ENCODE measurements at places on chromosomes 1 and 21.

DNA sequence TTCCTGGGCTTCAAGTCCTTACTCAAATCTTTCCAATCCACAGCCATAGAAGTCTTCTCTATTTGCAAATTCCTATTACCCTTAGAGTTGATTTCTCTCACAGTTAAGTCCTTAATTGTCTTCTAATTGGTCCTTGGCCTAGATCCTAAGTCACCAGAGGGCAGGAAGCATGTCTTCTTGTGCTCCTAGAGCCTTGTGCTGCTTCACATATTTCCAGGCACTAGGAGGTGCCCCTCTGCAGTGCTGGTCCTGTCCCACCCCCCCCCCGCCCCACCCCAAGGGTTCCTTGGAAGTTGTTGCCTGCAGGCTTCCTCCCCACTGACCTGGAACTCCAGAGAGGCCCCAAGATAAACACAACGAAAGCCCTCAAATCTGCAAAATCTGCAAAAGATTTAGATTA lies 28.1 kb upstream of the TARBP1 start:
- H3K27ac ChIP-seq, result no peak overlapping the region
- no peaks in the 10 kb centered on the region for H3K4me1 ChIP-seq
- H3K27me3 ChIP-seq, result no peaks in the 10 kb centered on the region
- H3K36me3 ChIP-seq, result no peaks in the 10 kb centered on the region
- DNase-seq, result no peak
- H3K4me3 ChIP-seq, result no peak overlapping the region

GRCh38 chr21:41209016-41209619 lies 41.2 kb downstream of the BACE2 start:
- no peaks in the 10 kb centered on the region for H3K27me3 ChIP-seq
- no peaks in the 10 kb centered on the region for H3K36me3 ChIP-seq
- no peak overlapping the region for H3K4me3 ChIP-seq
- DNase-seq, result no peak

- DNase-seq, result no peak
- H3K36me3 ChIP-seq, result no peaks in the 10 kb centered on the region
- H3K4me1 ChIP-seq, result peaks cover 3% of the 10 kb centered on the region
These were observed 45.6 kb downstream of the RHBG start for GRCh38 chr1:156414461-156415064.

DNA sequence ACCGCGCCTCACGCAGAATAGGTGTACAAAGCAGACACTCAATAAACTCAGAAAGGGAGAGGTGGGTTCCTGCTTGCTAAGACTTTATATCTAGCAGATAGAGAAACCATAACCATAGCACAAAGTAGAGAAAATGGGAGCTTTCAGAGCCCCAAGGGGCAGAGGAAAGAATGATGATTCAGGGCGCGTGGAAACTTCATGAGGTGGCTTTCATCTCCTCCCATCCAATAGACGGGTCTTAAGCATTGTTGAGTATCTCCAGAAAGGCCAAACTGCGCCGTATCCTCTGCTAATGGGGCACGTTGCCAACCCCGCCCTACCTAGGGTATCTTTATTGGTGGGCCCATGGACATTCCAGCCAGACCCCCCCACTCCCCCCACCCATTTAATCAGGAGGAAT lies 778 bp upstream of the MIXL1 start:
- H3K27me3 ChIP-seq, result no peaks in the 10 kb centered on the region
- DNase-seq, result no peak
- H3K36me3 ChIP-seq, result no peaks in the 10 kb centered on the region
- no peak overlapping the region for H3K4me3 ChIP-seq
- no peaks in the 10 kb centered on the region for H3K4me1 ChIP-seq

- H3K36me3 ChIP-seq, result no peaks in the 10 kb centered on the region
- H3K27me3 ChIP-seq, result no peaks in the 10 kb centered on the region
- peaks cover 5% of the 10 kb centered on the region for H3K4me1 ChIP-seq
- peak overlapping the region; percentile 73 for H3K27ac ChIP-seq
These were observed 725 bp downstream of the SLC25A33 start for GRCh38 chr1:9539829-9540550.

- H3K27me3 ChIP-seq, result no peaks in the 10 kb centered on the region
- no peak overlapping the region for H3K4me3 ChIP-seq
- H3K27ac ChIP-seq, result no peak overlapping the region
- DNase-seq, result no peak
- H3K36me3 ChIP-seq, result no peaks in the 10 kb centered on the region
These were observed 87.8 kb downstream of the NMNAT2 start for GRCh38 chr1:183330335-183330734.

- no peaks in the 10 kb centered on the region for H3K36me3 ChIP-seq
- no peaks in the 10 kb centered on the region for H3K27me3 ChIP-seq
- peaks cover 16% of the 10 kb centered on the region for H3K4me1 ChIP-seq
- H3K27ac ChIP-seq, result peak overlapping the region; percentile 81
These were observed 642 bp upstream of the SLC16A1 start for GRCh38 chr1:112956544-112957132.

- H3K36me3 ChIP-seq, result no peaks in the 10 kb centered on the region
- H3K4me3 ChIP-seq, result no peak overlapping the region
- H3K27me3 ChIP-seq, result no peaks in the 10 kb centered on the region
- H3K4me1 ChIP-seq, result no peaks in the 10 kb centered on the region
- no peak for DNase-seq
These were observed 29.7 kb downstream of the UBE2T start for GRCh38 chr1:202311875-202312635.

- no peaks in the 10 kb centered on the region for H3K36me3 ChIP-seq
- no peak overlapping the region for H3K4me3 ChIP-seq
- H3K27me3 ChIP-seq, result no peaks in the 10 kb centered on the region
- H3K27ac ChIP-seq, result no peak overlapping the region
- DNase-seq, result no peak
- H3K4me1 ChIP-seq, result no peaks in the 10 kb centered on the region
These were observed 144.4 kb upstream of the ZNF644 start for GRCh38 chr1:91166106-91166712.

DNA sequence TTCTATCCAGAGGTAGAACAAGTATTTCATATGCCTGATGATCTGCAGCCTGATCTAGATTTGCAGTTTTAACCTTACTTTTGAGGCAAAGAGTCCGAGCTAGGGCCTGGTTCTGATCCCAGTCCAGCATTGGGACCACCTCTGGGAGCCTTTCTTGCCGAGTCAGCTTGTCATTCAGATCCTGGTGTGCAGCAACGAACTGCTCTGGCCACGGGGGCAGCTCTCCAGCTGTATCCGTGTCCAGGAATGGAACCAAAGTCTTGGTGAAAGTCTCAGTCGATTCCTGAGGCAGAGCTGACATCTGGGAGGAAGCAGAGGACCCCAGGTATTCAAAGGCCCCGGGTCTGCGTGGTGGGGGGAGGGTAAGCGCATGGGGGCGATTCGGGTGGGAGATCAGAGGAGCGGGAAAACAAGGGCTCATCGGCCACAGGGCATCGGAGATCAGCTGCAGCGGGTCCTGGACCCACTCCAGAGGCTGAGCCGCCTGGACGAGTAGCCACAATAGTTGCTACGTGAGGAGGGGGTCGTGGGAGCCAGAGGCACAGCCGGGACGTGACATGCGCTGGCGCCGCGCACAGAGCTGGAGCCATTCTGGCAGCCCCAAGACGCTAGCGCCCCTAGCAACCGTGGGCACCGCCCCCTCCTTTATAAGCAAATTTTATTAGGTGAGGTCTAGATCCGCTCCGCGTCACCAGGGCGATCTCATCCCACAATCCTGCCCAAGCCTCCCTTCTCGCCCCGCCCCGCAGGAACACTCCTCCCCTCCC lies 32.4 kb upstream of the BSDC1 start:
- H3K27ac ChIP-seq, result no peak overlapping the region
- no peaks in the 10 kb centered on the region for H3K4me1 ChIP-seq
- no peaks in the 10 kb centered on the region for H3K36me3 ChIP-seq
- H3K27me3 ChIP-seq, result no peaks in the 10 kb centered on the region
- H3K4me3 ChIP-seq, result no peak overlapping the region

GRCh38 chr1:91402023-91402422 lies 2.6 kb downstream of the HFM1 start:
- no peak overlapping the region for H3K4me3 ChIP-seq
- no peak for DNase-seq
- no peak overlapping the region for H3K27ac ChIP-seq

DNA sequence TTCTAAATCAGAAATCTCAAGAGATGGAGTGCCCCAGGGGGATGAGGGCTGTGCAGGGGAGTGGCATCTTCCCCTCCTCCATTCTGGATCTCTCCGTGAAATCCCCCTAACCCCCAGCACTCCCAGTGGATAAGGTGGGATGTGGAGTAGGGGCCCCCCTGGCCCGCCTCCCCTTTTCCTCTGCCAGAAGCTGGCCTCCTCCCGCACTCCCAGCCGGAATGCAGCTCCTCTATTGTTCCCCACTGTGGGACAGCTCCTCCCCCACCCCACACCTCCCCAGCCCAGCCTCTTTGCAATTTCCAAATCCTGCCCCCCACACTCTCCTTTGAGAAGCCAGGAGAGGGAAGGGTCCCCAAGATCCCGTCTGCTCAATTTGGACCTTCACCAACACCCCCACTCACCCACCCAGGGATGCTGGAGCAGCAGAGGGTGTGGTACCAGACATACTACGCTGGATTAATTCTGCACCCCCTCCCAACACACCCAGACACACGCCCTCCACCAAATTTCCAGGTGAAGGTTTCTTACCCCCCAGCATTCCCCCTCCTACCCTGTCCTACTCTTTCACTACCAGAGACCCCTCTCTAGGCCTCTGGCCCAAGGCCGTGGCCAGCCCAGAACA lies 1.9 kb downstream of the MEX3A start:
- H3K27ac ChIP-seq, result no peak overlapping the region
- H3K4me1 ChIP-seq, result peaks cover 3% of the 10 kb centered on the region
- DNase-seq, result no peak
- peaks cover 3% of the 10 kb centered on the region for H3K27me3 ChIP-seq
- H3K36me3 ChIP-seq, result no peaks in the 10 kb centered on the region
- H3K4me3 ChIP-seq, result no peak overlapping the region

- H3K4me1 ChIP-seq, result peaks cover 4% of the 10 kb centered on the region
- H3K27ac ChIP-seq, result no peak overlapping the region
- H3K36me3 ChIP-seq, result no peaks in the 10 kb centered on the region
- no peak overlapping the region for H3K4me3 ChIP-seq
- H3K27me3 ChIP-seq, result peaks cover 3% of the 10 kb centered on the region
These were observed 3.5 kb upstream of the TLCD4 start for GRCh38 chr1:95113684-95114083.

DNA sequence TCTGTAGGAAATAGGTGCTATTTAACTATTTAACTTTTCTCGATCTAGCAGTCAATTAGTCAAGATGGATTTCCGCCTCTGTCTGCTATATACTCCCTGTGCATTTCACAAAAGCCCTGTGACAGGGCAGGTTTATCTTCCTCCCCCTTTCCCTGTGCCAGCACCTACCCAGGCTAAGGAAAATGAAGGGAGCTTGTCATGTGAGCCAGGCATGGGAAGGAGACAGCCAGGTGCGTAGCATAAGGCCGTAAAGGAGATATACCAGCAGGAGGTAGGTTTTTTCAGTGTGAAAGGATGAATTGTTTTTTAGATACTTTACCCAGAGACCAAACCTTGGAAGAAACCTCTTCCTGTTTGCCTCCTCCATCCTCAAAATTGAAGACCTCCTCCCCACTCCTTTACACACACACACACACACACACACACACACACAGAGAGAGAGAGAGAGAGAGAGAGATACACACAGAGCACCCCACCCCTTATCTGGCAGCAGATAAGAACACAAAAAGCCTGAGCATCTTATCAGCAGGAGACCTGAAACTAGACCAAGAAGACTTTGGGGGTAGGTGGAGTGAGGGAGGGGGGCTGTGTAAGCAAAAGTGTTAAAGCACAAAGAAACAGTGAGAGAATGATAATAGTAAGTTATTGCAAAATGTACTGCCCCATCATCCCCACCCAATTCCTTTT lies 12.0 kb upstream of the TARBP1 start:
- H3K36me3 ChIP-seq, result no peaks in the 10 kb centered on the region
- no peak for DNase-seq
- no peaks in the 10 kb centered on the region for H3K4me1 ChIP-seq
- H3K27ac ChIP-seq, result no peak overlapping the region

DNA sequence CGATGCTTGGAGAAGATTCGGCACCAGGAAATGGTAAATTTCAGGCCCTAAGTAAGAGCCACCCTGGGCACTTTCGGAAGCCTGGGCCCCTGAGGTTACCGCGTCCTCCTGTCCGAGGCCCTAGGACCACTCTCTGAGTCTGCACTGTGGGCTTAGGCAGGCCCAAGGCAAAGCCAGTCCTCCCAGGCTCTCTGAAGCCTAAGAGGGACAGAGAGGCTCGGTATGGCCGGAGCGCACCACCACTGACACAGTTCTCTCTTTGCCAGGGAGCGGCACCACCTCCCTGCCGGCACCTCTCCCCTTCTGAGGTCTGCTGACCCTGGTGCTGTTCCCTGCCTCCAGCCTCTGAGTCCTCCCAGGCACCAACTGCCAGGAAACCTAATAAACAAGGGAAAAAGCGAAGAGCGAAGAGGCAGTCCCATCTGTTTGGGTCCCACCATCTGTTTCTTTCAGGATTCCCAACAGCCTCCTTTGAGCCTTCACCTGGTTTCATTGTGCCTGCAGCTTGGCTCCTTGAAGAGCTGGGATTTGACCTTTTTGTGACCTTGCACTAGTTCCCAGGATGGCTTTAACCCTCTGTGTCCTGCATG lies 57.7 kb downstream of the VWA5B1 start:
- H3K27me3 ChIP-seq, result no peaks in the 10 kb centered on the region
- no peak overlapping the region for H3K27ac ChIP-seq
- H3K4me1 ChIP-seq, result no peaks in the 10 kb centered on the region
- no peak for DNase-seq

GRCh38 chr1:84844094-84844493 lies 48.9 kb downstream of the LPAR3 start:
- H3K4me1 ChIP-seq, result peaks cover 10% of the 10 kb centered on the region
- no peak for DNase-seq
- H3K27ac ChIP-seq, result no peak overlapping the region

- H3K4me1 ChIP-seq, result peaks cover 37% of the 10 kb centered on the region
- peak overlapping the region; percentile 100 for H3K4me3 ChIP-seq
- peaks cover 4% of the 10 kb centered on the region for H3K36me3 ChIP-seq
These were observed 560 bp upstream of the CSDE1 start for GRCh38 chr1:114758256-114758832.

- H3K27ac ChIP-seq, result no peak overlapping the region
- H3K4me1 ChIP-seq, result no peaks in the 10 kb centered on the region
- no peaks in the 10 kb centered on the region for H3K36me3 ChIP-seq
- DNase-seq, result no peak
- no peaks in the 10 kb centered on the region for H3K27me3 ChIP-seq
- H3K4me3 ChIP-seq, result no peak overlapping the region
These were observed 6.3 kb downstream of the COA7 start for GRCh38 chr1:52691821-52692220.

GRCh38 chr1:207866471-207867135 lies 44.3 kb downstream of the CD34 start:
- peak; percentile 39 for DNase-seq
- H3K27me3 ChIP-seq, result no peaks in the 10 kb centered on the region
- H3K27ac ChIP-seq, result peak overlapping the region; percentile 78
- H3K4me3 ChIP-seq, result peak overlapping the region; percentile 86
- H3K4me1 ChIP-seq, result peaks cover 77% of the 10 kb centered on the region

GRCh38 chr21:34704119-34704518 lies 35.3 kb downstream of the CLIC6 start:
- peaks cover 8% of the 10 kb centered on the region for H3K4me1 ChIP-seq
- H3K36me3 ChIP-seq, result no peaks in the 10 kb centered on the region

- no peaks in the 10 kb centered on the region for H3K36me3 ChIP-seq
- no peak overlapping the region for H3K27ac ChIP-seq
- H3K4me3 ChIP-seq, result no peak overlapping the region
- no peaks in the 10 kb centered on the region for H3K4me1 ChIP-seq
- no peaks in the 10 kb centered on the region for H3K27me3 ChIP-seq
These were observed 44.2 kb downstream of the WDR64 start for GRCh38 chr1:241696172-241696814.
